ENCODE measurements at places on chromosomes 16 and 17.
A peak's percentile ranks its signal among the peaks of the same experiment; 100 is the strongest.

DNA sequence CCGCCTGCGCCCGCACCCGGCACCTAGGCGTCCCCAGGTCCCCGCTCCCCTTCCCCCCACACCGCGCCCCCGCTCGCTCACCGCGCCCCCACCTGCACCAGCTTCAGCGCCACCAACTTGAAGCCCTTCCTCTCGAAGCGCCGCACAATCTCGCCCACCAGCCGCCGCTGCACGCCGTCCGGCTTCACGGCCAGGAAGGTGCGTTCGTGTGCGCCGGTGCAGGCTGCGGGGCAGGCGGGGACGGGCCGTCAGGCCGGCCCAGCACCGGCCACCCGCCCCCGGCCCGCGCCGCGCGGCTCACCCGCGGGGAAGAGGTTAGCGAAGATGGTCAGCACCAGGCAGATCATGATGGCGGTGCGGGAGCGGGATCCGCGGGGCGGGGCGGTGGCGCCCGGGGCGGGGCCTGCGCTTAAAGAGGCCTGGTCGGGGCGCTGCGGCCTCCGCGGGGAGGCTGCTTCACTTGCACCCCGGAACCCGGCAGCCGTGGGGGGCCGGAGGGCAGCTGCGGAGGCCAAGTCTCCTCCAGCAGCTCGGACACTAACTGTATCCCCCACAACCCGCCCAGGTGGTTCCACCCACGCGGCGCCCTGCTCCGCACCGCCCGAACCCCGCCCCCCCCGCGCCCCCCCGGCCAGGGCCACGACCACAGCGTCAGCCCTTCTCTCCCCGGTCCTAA lies at the start of gene NME3:
Gene NME3, minus strand, starts transcription at position 356 of the 676 bp plus-strand sequence. Its CDS starts 9 bp downstream, at position 347.
- peak; percentile 60 for DNase-seq

GRCh38 chr17:18258356-18259038 lies at the start of gene FLII:
FLII (minus strand) TSS chr17:18258738; CDS start chr17:18258690, 48 bp downstream.
- DNase-seq, result peak; percentile 21

GRCh38 chr16:59259074-59259949 lies 525.2 kb upstream of the GOT2 start:
- peak; percentile 19 for DNase-seq

DNA sequence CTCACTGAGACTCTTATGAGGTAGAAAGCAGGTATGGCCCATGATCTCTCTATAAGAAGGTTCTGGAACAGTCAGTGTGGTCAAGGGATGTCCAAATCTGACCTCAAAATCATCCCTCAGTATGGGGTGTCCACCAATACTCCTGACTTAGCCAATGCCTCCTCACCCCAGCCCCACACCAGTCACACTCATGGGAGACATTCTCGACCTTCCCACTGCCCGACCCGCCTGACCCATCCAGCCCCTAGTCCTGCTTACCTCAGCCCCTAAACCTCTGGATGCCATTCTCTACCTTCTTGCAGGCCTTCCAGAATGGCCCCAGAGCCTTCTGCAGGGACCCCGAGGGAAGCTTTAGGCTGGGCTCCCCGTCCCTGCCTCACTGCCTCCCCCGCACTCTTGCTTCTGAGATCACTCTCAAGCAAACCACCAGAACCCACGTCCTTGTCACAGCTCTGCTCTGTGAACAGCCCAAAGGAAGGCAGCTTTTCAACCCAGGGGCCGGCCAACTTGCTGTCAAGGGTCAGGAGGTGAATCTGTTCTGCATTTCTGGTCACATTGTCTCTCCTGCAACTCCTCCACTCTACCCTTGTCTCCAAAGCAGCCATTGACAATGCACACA lies 44.9 kb upstream of the RBFOX3 start:
- no peak for DNase-seq

DNA sequence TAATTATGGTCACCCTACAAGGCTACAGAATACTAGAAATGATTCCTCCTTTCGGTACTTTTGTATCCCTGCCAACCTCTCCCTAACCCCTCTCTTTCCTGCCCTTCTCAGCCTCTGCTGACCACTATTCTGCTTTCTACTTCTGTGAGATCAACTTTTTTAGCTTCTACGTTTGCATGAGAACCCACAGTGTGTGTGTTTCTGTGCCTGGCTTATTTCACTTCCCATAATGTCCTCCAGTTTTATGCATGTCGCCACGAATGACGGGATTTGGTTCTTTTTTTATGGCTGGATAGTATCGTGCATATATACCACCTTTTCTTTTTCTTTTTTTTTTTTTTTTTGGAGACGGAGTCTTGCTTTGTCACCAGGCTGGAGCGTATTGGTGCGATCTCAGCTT lies 92.1 kb downstream of the RAP1GAP2 start:
- DNase-seq, result no peak

DNA sequence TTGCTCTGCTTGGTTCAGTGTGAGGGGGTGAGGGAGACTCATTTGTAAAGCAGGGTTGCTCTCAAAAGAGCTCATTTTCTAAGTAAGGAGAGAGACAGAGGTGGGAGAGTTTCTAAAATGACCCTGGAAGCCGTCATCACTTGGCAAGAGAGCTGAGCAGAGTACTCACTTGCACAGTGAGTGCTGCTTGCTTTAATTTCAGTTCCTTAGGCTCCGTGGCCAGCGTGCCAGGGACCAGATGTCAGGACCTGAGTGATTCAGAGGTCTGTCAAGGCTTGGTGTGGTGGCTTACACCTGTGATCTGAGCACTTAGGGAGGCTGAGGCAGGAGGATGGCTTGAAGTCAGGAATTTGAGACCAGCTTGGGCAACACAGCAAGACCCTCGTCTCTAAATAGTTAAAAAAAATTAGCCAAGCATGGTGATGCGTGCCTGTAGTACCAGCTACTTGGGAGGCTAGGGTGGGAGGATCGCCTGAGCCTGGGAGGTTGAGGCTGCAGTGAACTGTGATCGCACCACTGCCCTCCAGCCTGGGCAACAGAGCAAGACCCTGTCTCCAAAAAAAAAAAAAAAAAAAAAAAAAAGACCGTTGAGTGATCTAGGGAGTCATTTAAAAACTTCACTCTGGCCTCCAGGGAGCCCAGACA lies 10.7 kb downstream of the ZNF205 start:
- DNase-seq, result no peak

DNA sequence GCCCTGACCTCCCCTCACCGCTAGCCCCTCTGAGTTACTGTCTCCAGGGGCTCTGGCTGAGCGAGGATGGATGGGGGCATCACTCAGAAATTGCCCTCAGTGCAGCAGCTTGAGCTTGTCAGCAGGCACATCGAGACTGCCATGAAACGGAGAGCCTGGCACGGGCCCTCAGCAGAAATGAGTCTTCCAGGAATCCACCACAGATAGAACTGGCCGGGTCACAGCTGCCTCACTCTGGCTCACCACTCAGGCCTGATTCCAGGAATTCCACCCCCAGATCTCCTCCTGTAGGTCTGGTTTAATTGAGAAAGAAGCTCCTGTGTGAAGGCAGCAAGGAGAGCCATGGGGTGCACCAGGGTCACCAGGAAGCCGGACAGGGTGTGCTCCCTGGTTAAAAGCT lies 85.5 kb downstream of the GSG1L start:
- no peak for DNase-seq

DNA sequence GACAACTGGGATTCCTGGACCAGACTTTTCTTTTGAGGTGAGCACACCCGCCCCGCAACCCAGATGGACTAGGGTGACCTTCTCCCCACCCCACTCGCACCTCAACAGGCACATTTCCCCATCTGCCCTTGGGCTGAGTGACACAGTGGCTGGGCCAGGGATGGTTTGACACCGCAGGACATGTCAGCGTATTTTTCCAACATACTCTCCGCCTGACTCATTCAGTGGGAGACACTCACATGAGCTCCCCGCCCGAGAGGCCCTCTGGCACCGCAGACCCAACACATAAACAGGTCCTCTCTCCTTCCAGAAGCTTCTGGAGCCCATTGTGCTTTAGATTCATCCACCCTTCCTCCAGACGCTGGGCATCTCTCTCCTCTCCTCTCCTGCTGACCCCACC lies 69.4 kb downstream of the ZDHHC7 start:
- DNase-seq, result no peak

GRCh38 chr17:65914784-65915342 lies 277.1 kb downstream of the CEP112 start:
- peak; percentile 3 for DNase-seq

GRCh38 chr17:49227436-49228261 lies 2.9 kb downstream of the PHOSPHO1 start:
- DNase-seq, result peak; percentile 73

- DNase-seq, result no peak
These were observed 172.7 kb downstream of the TANC2 start for GRCh38 chr17:63138713-63139112.

DNA sequence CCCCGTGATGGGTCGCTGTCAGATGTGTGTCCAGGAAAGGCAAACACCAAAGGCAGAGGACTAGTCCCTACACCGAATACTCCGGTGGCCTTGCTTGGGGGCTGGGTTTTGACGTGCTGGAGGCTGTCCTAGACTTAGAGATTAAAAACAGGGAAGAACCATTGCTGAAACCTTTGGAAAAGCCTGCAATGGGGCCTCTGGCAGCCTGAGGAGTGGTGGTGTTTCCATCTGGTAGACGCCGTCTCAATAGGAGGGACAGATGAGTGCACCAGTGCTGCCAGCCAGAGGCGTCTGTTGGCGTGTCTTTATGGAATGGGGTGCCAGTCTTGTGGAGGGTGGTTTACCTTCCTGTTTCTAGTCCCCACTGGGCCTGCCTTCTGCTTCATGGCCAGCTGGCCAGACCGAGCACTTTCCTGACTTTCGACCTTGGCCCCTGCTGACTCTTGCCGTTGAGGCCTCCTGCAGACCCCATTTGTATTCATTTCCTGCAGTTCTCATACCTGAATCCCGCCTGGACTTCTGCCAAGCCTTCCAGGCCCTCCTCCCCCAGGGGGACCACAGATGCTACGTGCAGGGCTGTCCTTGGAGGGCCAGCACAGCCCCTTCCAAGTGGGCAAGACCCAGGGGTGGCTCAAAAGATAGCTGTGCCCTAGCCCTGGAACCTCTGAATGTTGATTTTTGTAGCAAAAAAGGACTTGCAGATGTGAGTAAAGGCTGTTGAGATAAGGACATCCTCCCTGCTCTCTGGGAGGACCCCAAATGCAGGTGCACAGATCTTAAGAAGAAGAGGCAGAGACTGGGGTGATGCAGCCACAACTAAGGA lies 1.9 kb upstream of the DNASE1 start:
- no peak for DNase-seq

GRCh38 chr16:50323335-50324011 lies 45.3 kb downstream of the BRD7 start:
- DNase-seq, result no peak

GRCh38 chr16:72068930-72069329 lies 5.9 kb downstream of the HPR start:
- DNase-seq, result no peak

- DNase-seq, result no peak
These were observed 40.8 kb downstream of the USP32 start for GRCh38 chr17:60351012-60351695.

- DNase-seq, result no peak
These were observed 23.1 kb upstream of the ALDH3A1 start for GRCh38 chr17:19770985-19771735.

DNA sequence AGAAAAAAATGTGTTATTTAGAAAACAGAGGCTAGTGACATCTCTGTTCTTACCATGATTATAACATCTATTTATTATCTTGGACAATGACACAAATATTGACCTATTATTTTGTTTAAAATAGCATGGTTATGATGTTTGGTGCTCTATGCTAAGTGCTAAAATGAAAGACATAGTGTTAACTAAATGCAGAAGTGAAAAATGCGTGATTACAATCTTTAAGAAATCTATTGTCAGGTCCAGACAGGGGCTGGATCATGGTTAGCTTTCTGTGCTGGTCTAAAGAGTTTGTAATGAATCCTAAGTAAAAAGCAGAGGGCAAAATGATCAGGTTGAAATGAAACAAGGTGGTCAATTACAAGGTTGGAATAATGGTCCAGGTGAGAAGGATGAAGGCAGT lies 622 bp upstream of the KRT28 start:
- DNase-seq, result no peak

DNA sequence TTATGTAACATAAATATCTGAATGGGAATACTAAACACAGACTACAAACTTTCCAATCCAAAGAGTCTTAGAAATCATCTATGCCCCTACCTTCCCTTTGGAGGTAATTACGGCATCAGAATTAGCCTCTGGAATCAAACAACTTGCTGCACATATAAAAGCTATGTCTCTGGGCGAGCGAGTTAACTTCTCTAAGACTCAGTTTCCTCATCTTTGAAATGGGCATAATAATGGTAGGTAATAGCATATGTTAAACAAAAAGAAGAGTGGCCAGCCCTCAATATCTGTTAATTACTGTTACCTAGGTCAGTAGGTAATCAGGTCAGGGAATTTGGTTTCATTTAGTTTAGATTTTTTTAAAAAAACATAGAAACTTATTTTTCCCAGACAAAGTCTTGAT lies 153.5 kb downstream of the TOX3 start:
- DNase-seq, result no peak

- DNase-seq, result no peak
These were observed 744 bp downstream of the SALL1 start for GRCh38 chr16:51150165-51150887.

GRCh38 chr16:3282103-3282729 lies 1.1 kb upstream of the ZNF263 start:
- no peak for DNase-seq

DNA sequence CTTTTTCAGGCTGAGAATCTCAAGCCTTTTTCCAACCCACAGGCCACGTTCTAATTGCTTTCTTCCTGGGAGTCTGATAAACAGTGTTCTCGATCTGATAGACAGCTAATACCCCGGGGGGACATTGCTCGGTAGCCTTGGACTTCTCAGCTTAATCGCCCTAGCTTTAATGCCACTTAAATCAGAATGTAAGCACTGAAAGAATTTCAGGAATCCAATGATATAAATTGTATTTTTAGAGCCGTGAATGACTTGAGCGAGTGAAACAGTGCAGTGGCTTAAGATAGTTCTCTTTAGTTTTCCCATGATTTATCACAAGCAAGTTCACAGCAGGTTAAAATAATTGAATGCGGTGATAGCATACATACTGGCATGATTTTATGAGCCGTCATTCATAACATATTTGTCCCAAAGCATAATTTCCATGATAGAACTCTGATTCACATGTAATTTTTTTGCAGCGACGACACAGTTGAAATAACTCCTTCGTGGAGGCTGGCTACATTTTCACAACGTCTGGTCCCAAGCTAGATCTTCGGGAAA lies 116.1 kb upstream of the MYOCD start:
- no peak for DNase-seq

- no peak for DNase-seq
These were observed 9.7 kb upstream of the KIF18B start for GRCh38 chr17:44956998-44957981.

DNA sequence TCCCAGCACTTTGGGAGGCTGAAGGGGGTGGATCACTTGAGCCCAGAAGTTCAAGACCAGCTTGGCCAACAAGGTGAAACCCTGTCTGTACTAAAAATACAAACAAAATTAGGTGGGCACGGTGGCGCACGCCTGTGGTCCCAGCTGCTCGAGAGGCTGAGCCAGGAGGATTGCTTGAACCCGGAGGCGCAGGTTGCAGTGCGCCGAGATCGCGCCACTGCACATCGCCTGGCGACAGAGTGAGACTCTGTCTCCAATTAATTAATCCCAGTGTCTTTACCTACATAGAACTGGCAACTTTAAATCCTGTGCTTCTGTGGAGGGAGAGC lies 1.5 kb upstream of the ELOB start:
- no peak for DNase-seq

Measured in CD4-positive, alpha-beta T cell treated with Interferon gamma for 1 hour (primary cell).